ENCODE measurements at places on chromosomes 3 and 15. TPM values are rescaled to one million over a fixed set of nuclear protein-coding genes. Genes with fewer than 3 reads are reported as not detected.

The CCR4 gene
- not detected for total RNA-seq

DNA sequence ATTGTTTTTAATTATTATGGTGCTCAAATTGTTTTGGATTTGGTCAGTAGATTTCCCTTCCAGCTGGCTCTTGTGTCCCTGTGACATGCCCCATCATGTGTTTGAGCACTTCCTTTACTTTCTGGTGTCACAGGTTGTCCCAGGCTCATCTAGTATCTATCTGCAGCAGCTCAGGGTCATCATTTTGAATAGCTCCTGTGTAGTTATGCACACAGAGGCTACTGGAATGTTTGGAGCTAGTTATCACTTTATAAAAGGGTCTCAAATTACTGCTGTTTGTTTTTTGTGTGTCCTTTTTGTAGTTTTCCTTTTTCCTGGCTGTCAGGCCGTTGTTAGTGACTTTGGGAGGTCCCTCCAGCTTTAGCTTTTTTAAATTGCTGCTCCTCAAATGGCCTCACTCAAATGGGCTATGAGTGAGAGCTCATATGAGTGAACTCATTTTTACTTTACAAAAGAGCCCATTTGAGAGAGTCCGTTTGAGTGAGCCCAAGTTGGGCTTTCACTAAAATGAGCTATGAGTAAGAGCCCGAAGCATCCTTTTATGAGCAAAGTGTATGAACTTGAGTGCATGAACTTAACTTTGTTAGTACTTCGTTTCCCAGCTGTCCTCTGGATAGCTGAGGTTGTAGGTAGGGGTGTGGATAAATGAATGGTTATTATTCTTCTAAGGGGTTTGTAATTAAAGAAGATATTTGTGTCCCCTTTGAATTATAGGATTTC, 43.8 kb downstream of the SQOR start:
- no peak for DNase-seq
- peaks cover 2% of the 10 kb centered on the region for H3K4me1 ChIP-seq
- H3K27ac ChIP-seq = no peak overlapping the region
- no peaks in the 10 kb centered on the region for H3K27me3 ChIP-seq

DNA sequence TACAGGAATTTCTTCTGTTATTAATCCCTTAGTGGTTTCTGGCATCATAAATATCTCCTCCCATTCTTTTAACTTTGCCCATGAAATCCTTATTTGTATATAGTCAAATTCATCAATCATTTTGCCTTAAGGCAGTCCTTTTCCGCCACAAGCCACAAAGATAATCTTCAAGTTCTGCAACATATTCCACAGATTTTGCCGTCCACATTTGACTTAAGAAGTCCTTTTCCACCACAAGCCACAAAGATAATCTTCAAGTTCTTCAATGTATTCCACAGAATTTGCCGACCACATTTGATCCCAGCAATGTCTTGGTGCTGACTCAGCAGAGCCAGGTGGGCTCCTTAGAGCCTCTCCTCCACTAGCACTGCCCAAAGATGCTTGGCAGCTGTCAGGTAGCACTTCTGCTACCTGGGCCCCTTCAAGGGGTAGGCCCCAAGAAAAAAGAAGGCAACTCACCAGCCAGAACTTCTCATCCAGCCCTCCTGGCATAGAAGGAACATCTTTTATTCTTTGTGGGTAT, 35.0 kb downstream of the SEC22C start:
- no peaks in the 10 kb centered on the region for H3K27me3 ChIP-seq
- H3K4me3 ChIP-seq = no peak overlapping the region
- no peaks in the 10 kb centered on the region for H3K4me1 ChIP-seq
- no peak for DNase-seq
- no peaks in the 10 kb centered on the region for H3K36me3 ChIP-seq
- no peak overlapping the region for H3K27ac ChIP-seq

DNA sequence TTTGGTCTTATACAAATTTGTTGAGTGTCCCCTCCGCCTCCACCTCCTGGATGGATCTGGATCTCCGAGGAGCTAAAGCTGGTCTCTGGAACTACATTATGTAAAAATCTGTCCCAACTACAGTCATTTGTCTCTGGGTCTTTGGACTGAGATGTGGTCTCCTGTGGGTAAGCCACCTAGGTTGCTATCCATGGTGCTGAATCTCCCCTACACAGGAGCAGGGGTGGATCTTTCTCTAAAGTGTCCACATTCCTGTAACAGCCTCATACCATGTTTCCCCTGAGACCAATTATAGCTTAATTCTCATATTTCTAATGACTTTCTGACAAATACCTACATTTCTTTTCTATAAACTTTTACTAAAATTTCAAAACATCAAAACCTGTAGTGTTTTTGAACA, 625.8 kb downstream of the TAFA4 start:
- DNase-seq = no peak
- no peaks in the 10 kb centered on the region for H3K4me1 ChIP-seq
- no peak overlapping the region for H3K4me3 ChIP-seq
- H3K36me3 ChIP-seq = no peaks in the 10 kb centered on the region

The VPS33B gene
- 9.0 TPM for total RNA-seq

- H3K27me3 ChIP-seq = no peaks in the 10 kb centered on the region
- H3K4me1 ChIP-seq = no peaks in the 10 kb centered on the region
- no peak overlapping the region for H3K27ac ChIP-seq
- no peaks in the 10 kb centered on the region for H3K36me3 ChIP-seq
- no peak for DNase-seq
- H3K4me3 ChIP-seq = no peak overlapping the region
Observed at GRCh38 chr15:82398785-82399184, 30.8 kb upstream of the GOLGA6L9 start.

GRCh38 chr3:166456286-166456685, 619.1 kb upstream of the BCHE start:
- no peak overlapping the region for H3K4me3 ChIP-seq
- no peaks in the 10 kb centered on the region for H3K36me3 ChIP-seq
- H3K27me3 ChIP-seq = no peaks in the 10 kb centered on the region
- DNase-seq = no peak
- no peaks in the 10 kb centered on the region for H3K4me1 ChIP-seq

GRCh38 chr3:160245261-160245800, 20.1 kb downstream of the C3orf80 start:
- no peak overlapping the region for H3K27ac ChIP-seq
- no peaks in the 10 kb centered on the region for H3K27me3 ChIP-seq
- no peaks in the 10 kb centered on the region for H3K4me1 ChIP-seq
- no peak overlapping the region for H3K4me3 ChIP-seq
- no peaks in the 10 kb centered on the region for H3K36me3 ChIP-seq
- peak; percentile 84 for DNase-seq

The DUOXA2 gene
- not detected for total RNA-seq

DNA sequence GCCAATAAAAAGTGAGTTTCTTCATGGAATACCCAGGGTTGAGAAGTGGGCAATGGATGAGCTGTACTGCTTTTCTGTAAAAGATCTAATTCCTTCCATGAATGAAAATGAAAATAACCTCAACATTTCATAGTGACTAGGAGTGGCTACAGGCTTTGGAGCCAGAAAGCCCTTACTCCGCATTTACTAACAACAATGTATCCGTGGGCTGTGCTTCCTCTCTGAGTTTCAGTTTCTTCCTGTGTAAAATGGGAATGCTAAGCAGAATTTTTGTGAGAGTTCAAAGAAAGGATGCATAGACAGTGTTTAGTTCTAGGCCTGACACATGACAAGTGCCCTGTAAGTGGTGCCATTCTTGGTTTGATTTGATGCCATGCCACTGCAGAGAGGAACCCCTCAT, 47.5 kb upstream of the TM4SF1 start:
- H3K36me3 ChIP-seq = no peaks in the 10 kb centered on the region
- no peak for DNase-seq
- H3K27me3 ChIP-seq = no peaks in the 10 kb centered on the region
- H3K4me3 ChIP-seq = no peak overlapping the region

DNA sequence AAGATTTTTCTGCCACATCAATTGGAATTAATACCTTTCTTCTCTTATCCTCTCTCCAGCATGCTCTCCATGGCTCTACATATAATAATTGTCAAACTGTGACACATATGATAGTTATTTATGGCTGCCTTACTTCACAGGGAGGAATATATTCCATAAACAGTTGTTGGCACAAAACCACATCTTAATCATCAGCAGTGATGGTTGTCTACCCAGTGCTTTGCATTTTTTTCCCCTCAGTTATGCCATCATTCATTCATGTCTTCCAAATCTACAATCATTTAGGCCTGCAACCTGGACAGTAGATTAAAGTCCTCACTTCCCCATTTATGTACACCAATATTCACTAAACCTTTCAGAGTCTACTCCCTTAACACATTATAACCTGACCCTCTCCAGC, 107.7 kb downstream of the THRB start:
- H3K4me3 ChIP-seq = no peak overlapping the region
- no peaks in the 10 kb centered on the region for H3K4me1 ChIP-seq
- H3K27ac ChIP-seq = no peak overlapping the region
- H3K27me3 ChIP-seq = no peaks in the 10 kb centered on the region
- no peak for DNase-seq

Data from fibroblast of lung (primary cell).